ENCODE measurements at places on chromosomes 6 and 20.

GRCh38 chr20:23794841-23795240 lies 31.7 kb downstream of the CST2 start:
- no peak for DNase-seq

GRCh38 chr20:64112691-64113443 lies 5.5 kb upstream of the NPBWR2 start:
- no peak for DNase-seq

DNA sequence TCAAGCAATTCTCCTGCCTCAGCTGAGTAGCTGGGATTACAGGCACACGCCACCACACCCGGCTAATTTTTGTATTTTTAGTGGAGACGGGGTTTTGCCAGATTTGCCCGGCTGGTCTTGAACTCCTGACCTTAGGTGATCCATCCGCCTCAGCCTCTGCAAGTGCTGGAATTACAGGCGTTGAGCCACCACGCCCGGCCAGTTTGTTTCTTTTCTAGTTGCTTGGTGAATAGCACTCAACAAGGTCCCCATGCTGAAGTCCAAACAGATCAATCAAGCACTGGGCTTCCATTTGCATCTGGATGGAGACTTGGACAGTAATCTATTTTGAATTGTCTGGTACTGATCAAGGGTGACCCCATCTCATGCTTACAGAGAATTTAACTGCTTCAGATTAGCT lies 108.9 kb upstream of the FOXO3 start:
- DNase-seq = no peak

- peak; percentile 34 for DNase-seq
Measured at GRCh38 chr6:44275749-44276648, 5.7 kb downstream of the TMEM151B start.

DNA sequence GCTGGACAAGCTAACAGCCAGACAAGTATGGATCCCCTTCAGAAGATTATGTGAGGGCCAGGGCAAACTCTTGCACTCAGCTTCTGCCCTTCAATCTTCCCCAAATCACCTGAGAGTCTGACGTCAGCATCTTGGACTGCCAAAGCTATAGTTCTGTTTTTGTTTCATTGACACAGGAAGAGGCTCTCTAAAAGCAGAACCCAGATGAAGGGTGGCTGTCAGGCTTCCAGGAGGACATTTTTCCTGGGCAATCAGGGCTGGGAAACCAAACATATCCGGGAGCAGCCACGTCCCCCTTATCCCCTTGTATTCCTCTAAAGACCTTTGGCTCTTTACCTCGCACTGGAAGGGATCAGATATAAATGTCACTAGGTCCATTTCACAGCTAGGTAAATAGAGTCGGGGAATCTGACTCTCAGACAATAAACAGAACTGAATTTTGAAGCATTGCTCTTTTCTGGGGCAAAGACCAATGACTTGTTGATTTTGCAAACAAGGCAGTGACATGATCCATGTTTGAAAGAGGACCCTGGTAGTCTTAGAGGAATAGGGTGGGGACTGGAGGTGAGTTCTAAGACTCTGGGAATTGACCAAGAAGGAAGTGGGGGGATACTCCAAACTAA lies 13.3 kb downstream of the MAFB start:
- DNase-seq = no peak

GRCh38 chr6:117440706-117441525 lies 15.2 kb upstream of the ROS1 start:
- no peak for DNase-seq

GRCh38 chr6:132746048-132746447 lies 11.7 kb downstream of the VNN2 start:
- DNase-seq = no peak

- DNase-seq = no peak
Measured at GRCh38 chr6:138719011-138719635, 54.4 kb upstream of the CCDC28A start.

- DNase-seq = no peak
Measured at GRCh38 chr6:107653183-107653580, 163.3 kb downstream of the SOBP start.

GRCh38 chr6:37551867-37552266 lies 52.2 kb upstream of the CCDC167 start:
- no peak for DNase-seq

GRCh38 chr20:36998652-36999051 lies 47.1 kb upstream of the SAMHD1 start:
- no peak for DNase-seq

GRCh38 chr6:149200282-149200945 lies 117.1 kb upstream of the TAB2 start:
- DNase-seq = no peak

- DNase-seq = no peak
Measured at GRCh38 chr6:42210551-42210950, 7.1 kb downstream of the MRPS10 start.

- no peak for DNase-seq
Measured at GRCh38 chr6:110723017-110723416, 92.3 kb downstream of the CDK19 start.

- DNase-seq = peak; percentile 61
Measured at GRCh38 chr20:63183422-63184146, 32.3 kb downstream of the YTHDF1 start.

GRCh38 chr6:136404627-136405419 lies 115.2 kb upstream of the BCLAF1 start:
- no peak for DNase-seq

- no peak for DNase-seq
Measured at GRCh38 chr6:5786969-5787720, 219.6 kb downstream of the NRN1 start.

DNA sequence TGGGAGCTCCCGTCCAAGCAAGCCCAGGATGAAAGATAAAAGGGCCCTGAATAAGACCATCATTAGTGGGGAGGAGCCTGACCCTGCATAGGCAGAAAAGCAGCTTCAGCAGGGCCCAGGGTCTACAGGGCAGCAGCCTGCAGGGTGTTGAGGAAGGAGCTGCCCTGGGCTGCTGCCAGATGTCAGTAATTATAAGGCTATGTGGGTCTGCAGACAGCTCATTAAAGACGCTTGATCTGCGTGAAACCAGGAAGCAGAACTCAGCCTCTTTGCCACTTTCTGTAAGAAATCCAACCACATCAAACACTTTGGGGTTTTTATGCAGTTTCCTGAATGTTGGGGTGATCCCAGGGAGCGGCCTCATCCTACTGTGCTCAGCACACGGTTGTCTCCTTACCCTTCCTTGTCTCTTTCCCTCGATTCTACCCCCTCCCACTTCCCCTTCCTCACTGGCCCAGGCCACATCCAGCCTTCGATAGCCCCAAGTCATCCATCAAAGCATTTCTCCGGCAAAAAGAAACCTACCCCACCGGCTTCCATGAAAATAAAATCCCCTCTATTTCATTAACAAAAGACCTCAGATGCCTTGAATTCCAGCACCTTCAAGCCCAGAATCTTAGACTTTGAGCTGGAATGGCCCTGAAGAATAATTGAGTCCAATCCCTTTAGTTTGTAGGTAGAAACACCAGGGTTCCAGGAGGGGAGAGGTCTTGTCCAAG lies 1.0 kb upstream of the TGM6 start:
- DNase-seq = peak; percentile 7

DNA sequence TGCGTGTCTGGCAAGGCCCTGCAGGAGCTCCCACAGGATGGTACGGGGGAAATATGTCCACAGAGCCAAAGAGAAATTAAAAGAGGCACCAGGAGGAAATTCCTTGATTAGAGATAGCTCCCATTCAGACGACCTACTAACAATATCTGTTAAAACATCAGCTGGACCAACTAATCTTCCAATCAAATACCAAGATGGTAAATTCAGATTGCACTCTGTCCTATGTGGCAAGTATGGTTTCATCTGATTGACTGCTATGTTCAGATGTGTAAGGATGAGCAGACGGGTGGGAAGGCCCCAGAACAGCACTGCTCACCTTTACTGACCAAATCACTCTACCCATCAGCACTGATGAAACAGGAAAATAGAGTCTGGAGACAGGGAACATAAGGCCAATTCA lies 19.5 kb downstream of the BPIFA2 start:
- no peak for DNase-seq

GRCh38 chr6:141963543-141964295 lies 169.0 kb upstream of the GJE1 start:
- no peak for DNase-seq

GRCh38 chr20:47862574-47863240 lies 77.4 kb upstream of the SULF2 start:
- DNase-seq = no peak

DNA sequence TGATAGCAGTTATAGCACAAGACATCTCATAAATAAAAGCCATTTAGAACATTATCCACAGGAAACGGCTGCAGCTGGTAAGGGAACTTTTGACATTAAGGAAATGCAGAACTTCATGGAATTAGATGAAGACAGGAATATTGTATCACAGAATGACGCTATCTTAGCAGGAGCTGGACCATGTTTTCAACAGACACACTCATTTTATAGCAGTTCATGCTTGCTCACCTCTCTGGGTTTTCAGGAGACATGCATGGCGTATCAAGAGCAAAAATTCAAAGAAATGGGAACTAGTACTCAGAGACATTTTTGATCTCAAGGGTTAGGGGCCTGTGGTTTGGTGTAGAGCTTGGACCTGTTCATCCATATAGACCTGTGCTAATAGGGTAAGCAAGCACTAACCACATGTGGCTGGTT lies 125.0 kb downstream of the FYN start:
- no peak for DNase-seq

- DNase-seq = no peak
Measured at GRCh38 chr6:168941036-168941435, 312.6 kb downstream of the THBS2 start.

All from activated naive CD4-positive, alpha-beta T cell treated with Interleukin-2 at 50 U/mL for 16 hours (primary cell).